MG63 (cell line): ENCODE measurements at places on chromosomes 1 and 21. TPM values are rescaled to one million over a fixed set of nuclear protein-coding genes. Genes with fewer than 3 reads are reported as not detected.

Gene LCE3E
- total RNA-seq = not detected in 2 replicates

Gene HRNR
- total RNA-seq = not detected in 2 replicates

Gene OBSCN
- total RNA-seq = 1.8 and 2.8 TPM in 2 replicates

Gene RHOU
- 2.5 and 4.8 TPM in 2 replicates for total RNA-seq

Gene PPFIA4
- total RNA-seq = 0.39 and 1.2 TPM in 2 replicates

DNA sequence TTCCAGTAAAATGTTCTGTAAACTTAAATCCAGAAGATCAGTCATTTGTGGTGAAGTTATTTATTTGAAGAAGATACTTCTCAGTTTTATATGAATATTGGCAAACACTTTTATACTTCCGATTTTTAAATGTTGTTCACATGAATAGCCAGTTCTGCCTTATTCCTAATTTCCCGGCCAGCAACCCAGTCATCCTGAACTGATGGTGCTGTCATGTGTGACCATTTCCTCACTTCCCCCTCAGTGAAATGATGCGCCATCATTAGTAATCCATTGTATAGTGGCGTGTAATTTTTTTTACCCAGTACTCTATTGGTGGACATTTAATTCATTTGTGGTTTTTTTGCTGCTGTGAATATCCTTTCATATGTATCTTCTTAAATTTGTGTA is 16.4 kb downstream of the GPSM2 start:
- peak; percentile 76 for DNase-seq

GRCh38 chr1:8127171-8127641 is 101.1 kb upstream of the ERRFI1 start:
- DNase-seq = no peak

- no peak for DNase-seq
Observed at GRCh38 chr21:40754466-40754865, 92.5 kb downstream of the DSCAM start.

DNA sequence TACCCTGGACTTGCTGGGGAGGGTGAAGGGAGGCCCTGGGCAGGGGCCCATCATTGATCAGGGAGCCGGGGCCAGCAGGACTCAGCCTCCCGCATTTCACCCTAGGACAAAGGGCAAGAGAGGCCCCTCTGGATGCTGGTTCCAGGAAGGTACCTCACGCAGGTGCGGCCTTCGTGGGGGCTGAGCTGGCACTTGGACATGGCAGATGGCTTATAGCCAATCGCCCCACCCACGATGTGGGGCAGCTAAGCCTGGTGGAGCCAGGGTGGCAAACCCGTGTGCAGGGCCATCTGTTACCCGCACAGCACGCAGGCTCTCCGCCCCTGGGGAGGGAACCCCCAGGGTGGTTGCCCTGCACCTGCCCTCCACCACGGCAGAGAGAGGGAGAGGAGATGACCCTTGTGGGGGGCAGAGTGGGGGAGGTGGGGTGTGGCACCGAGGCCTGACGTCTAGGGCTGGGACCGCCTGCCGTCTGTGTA is 2.5 kb downstream of the TFF3 start:
- DNase-seq = no peak

DNA sequence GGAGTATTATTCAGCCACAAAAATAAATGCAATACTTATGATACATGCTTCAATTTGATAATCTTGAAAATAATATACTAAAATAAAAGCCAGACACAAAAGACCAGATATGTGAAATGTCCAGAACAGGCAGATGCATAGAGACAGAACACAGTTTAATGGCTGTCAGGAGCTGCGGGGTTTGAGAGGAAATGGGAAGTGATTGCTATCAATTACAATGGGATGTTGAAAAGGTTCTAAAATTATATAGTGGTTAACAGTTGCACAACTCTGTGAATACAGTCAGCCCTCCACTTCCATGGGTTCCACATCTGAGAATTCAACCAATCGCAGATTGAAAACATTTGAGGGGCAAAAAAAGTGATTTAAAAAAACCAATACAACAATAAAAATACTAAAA is 54.0 kb downstream of the LTN1 start:
- no peak for DNase-seq

- DNase-seq = no peak
Observed at GRCh38 chr1:237492359-237492758, 398.4 kb downstream of the ZP4 start.

- no peak for DNase-seq
Observed at GRCh38 chr1:87367549-87367948, 38.9 kb downstream of the LMO4 start.

DNA sequence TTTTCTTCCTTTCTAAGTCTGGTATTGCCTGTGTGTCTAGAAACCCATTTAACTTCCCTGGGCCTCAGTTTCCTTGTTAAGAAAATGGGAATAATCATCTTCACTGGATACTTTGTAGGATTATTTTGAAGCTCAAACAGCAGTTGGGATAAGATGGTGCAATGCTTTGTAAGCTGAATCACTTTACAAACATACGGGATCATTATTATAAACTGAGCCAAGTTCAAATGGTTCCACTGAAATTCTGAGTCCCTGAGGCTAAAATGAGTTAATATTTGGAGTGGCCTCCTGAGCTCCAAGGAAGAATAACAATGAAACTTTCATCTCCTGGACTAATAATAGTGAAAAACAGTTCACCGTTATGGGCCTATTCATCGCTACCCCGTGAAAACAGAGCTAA is 388.0 kb downstream of the PLPP3 start:
- no peak for DNase-seq
